ENCODE measurements at places on chromosomes 1 and 21.
A peak's percentile ranks its signal among the peaks of the same experiment; 100 is the strongest.

GRCh38 chr1:21368515-21369289 is 71.2 kb upstream of the NBPF3 start:
- DNase-seq: peak; percentile 70

DNA sequence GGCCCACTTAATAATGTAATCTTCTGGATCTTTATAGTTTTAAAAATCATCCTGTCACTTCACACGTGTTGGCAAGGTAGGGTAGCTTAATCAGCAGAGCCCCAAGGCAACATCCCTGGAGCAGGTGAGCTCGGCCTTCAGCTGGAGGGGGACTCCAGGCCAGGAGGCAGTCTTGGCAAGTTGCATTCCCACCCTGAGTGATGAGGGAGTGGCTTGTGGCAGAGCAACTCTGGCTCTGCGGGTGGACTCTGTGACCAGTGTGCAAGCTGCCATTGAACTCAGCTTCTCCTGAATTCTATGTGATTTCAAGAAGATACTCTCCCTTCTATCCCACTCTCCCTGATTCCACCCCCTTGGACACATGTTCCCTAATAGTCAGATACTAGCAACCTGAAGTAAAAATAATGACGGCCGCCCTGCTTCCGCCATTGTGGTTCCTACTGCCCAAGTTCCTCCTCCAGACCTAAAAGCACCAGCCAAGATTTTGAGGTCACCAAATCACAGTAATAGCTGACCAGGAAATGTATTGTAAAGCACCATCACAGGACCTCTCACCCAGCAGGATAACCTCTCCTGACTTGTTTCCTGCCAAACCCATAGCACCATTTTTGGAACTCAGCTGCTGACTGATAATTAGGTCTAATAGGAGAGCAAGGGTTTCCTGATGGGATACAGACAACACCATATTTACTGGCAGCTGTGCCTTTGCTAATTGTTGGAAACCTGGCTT is 11.5 kb upstream of the LYST start:
- no peak for DNase-seq

- DNase-seq: no peak
Observed at GRCh38 chr1:189983166-189983890, 494.3 kb downstream of the BRINP3 start.

DNA sequence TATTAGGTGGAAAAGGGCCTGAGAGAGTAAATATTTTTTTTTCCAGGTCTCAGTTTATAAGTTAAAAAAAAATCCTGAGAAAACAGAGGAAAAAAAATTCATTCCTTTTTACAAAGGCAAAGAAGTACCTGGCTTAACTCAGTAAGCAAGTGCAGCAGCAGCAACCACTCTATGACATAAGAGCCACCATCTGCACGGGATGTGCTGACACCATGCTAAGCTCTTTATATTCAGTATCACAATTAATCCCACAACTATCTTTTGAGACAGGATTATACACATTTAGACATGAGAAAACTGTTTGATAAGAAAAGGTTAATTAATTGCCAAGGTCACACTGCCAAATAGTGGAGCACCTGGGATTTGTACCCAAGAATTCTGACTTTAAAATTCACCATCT is 13.4 kb upstream of the DPT start:
- no peak for DNase-seq

DNA sequence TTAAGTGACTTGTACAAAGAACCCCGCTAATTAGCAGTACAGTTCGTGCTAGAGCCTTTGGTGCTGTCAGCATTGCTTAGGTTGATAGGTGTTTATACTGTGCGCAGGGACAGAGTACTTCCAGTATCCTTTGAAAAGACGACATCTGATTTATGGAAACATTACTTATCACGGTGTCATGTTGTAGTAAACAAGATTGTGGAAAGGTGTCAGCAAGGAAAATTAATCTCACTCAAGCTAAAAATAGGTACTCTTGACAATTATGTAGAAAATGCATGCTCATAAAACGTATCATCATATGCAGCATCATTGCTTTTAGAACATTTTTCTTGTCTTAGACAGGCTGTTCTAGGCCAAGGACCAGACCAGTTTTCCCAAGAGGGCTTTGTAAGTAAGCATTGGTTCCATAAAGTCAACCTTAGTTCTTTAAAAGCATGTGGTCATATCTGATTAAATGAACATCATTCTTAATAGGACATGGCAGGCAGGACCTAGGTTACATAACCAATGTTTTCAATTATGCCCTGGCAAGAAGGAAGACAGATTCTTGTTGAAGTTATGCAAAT is 33.0 kb downstream of the SH3BGR start:
- DNase-seq: no peak

DNA sequence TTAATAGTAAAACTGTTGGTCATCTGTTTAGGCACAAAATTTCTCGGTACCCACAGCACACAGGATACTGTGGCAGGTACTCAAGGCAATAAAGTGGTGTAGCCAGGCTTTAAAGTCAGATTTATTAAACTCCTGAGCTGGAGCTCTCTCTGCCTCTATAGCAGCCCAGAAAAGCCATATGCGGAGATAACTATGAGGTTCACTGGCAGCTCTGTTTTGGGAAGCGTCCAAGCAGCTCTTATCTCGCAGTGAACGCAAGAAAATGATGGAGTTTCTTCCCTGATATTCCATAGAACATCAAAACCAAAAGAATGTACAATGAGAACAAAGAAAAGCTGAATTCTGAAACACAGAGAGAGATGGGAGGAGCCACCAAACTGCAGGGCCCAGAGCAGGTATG is 248.3 kb downstream of the C1orf94 start:
- no peak for DNase-seq

- no peak for DNase-seq
Observed at GRCh38 chr1:67458663-67459062, 28.5 kb upstream of the SERBP1 start.

GRCh38 chr1:45442272-45442671 is 48.7 kb downstream of the TESK2 start:
- DNase-seq: no peak

DNA sequence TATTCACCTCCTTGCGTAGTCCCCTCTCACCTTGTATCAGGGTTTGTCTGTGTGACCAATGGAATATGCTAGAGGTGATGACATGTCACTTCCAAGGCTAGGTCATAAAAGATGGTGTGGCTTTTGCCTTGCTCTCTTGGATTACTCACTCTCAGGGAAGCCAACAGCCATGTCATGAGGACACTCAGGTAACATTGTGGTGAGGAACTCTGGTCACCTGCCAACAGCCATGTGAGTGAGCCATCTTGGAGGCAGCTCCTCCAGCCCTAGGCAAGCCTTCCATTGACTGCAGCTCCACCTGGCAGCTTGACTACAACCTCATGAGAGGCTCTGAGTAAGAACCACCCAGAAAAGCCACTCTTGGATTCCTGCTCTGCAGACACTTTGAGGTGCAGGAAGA is 11.0 kb upstream of the HEYL start:
- DNase-seq: no peak

DNA sequence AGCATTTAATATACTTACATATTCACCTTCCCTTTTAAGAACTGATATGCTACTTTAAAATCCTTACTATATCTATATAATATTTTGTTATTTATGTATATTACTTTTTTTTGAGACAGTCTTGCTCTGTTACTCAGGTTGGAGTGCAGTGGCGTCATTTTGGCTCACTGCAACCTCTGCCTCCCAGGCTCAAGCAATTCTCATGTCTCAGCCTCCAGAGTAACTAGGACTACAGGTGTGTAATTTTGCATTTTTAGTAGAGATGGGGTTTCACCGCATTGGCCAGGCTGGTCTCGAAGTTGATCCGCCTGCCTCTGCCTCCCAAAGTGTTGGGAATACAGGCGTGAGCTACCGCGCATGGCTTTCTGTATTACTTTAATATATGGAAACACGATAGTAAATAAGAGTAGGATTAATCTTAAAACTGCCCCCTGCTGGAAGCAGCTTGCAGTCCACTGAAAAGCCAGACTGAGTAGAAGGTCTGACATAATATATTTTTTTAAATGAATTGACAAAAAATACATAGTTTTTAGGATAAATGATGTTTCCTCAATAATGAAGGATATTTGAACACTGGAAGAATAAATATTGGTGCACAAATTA is 24.4 kb downstream of the RCAN3 start:
- no peak for DNase-seq

- DNase-seq: peak; percentile 23
Observed at GRCh38 chr1:160108888-160109662, 6.5 kb upstream of the ATP1A2 start.

- DNase-seq: no peak
Observed at GRCh38 chr21:26756491-26757159, 88.6 kb downstream of the ADAMTS1 start.
